Esophagus squamous epithelium (tissue), 5 donors: ENCODE measurements at places on chromosomes 11 and 22. TPM values are rescaled to one million over a fixed set of nuclear protein-coding genes. Genes with fewer than 3 reads are reported as not detected.

The SAC3D1 gene
- 19.0 TPM for total RNA-seq

The JAML gene
- total RNA-seq, result 4.3 TPM

The BBOX1 gene
- 15.0 TPM for total RNA-seq

GRCh38 chr11:122032317-122032716, 83.7 kb downstream of the BLID start:
- no peak for DNase-seq
- H3K27me3 ChIP-seq, result no peaks in the 10 kb centered on the region
- no peak overlapping the region for H3K27ac ChIP-seq
- no peak overlapping the region for H3K4me3 ChIP-seq

GRCh38 chr11:131739243-131739882, 368.9 kb downstream of the NTM start:
- no peaks in the 10 kb centered on the region for H3K27me3 ChIP-seq
- H3K4me1 ChIP-seq, result no peaks in the 10 kb centered on the region
- no peak overlapping the region for H3K4me3 ChIP-seq
- no peak for DNase-seq

- H3K4me1 ChIP-seq, result peaks cover 46% of the 10 kb centered on the region
- no peaks in the 10 kb centered on the region for H3K36me3 ChIP-seq
- no peaks in the 10 kb centered on the region for H3K27me3 ChIP-seq
- H3K27ac ChIP-seq, result peak overlapping the region; percentile 84
- no peak overlapping the region for H3K4me3 ChIP-seq
Measured at GRCh38 chr11:1881442-1882264, 10.0 kb downstream of the PRR33 start.

DNA sequence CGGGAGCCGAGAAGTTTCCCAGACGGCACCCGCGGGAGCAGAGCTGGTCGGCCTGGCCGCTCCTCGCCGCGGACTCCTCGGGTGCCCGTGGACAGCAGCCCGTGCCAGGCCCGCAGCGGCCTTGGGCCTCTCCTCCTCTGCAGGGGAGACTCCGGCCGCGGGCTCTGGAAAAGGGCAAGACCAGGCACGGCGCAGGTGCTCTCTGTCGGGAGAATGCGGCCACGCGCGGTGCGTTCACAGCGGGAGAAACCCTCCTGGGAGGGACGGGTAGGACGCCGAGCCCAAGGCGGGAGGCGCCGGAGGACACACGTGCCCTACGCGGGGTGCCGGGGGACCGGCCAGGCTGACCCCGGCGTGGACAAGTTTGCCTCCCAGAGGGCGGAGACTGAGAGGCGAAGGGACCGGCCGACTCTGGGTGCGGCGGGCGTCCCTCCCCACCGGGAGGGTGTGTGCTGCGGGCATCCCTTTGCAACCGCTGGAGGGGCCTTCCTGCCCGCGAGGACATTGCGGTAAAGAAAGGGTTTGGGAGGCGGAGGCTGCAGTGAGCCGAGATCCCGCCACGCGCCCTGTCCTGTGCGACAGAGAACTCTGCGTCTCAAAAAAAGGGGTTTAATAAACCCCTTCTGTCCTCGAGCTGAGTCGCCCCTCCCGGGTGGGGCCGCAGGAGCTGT, 2.3 kb downstream of the IFITM1 start:
- peak overlapping the region; percentile 88 for H3K27ac ChIP-seq
- peak overlapping the region; percentile 77 for H3K4me3 ChIP-seq

DNA sequence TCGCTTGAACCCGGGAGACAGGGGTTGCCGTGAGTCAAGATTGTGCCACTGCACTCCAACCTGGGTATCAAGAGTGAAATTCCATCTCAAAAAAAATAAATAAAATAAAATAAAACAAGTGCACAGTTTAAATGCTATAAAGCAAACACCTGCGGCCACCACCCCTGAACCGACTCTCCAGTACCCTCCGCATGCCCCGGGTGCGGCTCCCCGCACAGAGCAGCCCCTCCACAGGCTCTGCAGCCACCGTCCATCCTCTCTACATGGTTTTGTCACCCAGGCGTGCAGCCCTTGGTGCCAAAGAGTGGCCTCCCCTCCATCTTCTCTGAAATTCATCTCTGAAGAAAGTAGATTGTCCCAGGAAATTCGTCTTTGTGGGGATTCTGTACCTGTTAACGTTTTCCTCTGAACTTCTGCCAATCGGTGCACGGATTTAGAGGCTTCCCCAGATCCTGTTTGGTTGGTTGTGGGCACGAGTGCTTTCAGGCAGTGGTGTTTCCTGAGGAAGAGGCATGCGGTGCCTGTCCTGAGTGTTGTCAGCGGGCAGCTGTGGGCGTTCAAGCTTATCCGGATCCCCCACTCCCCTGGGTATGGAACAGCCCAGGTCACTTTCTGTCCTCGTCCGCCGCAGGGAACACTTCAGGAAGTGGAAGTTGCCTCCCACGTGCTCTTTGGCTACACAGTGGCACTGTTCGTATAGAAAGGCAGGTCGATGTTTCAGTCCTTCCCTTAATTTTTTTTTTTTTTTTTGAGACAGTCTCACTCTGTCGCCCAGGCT, 4.1 kb downstream of the MIOX start:
- peaks cover 42% of the 10 kb centered on the region for H3K27me3 ChIP-seq
- H3K4me3 ChIP-seq, result no peak overlapping the region
- no peak for DNase-seq

- no peaks in the 10 kb centered on the region for H3K27me3 ChIP-seq
- no peaks in the 10 kb centered on the region for H3K4me1 ChIP-seq
- H3K4me3 ChIP-seq, result no peak overlapping the region
- no peak for DNase-seq
Measured at GRCh38 chr11:11252403-11252802, 100.6 kb downstream of the CSNK2A3 start.

DNA sequence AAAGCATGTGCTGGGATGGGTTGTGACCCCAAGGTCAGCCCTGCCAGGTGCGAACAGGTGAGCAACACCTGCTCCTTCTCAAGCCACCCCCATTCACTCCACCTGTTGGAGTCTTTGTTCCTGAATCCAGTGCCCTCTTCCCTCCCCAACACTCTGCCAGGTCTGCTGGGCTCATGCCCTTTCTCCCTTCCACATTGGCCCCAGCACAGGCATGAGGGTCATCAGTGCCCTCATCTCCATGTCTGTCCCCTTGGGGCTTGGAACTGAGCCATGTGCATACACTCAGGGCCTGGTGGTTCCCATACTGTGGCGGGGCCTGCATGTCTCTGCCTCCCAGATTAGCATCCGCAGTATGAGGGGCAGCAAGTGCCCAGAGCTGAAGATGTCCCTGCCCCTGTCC, 19.1 kb downstream of the RFPL2 start:
- no peaks in the 10 kb centered on the region for H3K4me1 ChIP-seq
- no peaks in the 10 kb centered on the region for H3K36me3 ChIP-seq
- no peaks in the 10 kb centered on the region for H3K27me3 ChIP-seq
- H3K4me3 ChIP-seq, result no peak overlapping the region
- no peak for DNase-seq
- no peak overlapping the region for H3K27ac ChIP-seq

DNA sequence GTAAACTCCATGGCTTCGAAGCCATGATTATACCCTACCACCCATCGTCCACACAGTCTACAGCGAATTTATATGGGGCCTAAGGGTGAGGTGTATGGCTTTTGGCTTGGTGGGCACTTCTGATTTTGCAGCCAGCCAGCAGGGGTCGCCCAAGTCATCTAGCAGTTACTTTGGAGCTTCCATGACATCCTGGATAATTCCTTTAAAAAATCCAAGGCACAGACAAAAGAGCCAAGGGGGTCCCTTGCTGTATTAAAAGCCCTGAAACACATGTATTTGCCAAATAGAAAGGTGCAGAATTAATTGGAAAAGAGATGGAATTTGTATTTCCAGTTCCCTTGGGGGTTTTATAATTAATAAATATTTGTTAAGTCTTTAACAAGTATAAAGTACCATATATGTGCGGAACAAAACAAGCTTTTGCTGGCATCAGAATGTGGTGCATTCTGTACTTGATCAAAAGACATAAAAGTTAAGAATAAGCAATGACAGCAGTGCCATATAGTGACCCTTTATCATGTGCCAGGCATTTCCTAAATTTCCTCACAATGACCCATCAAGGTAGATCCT, 132.8 kb upstream of the PITPNB start:
- no peaks in the 10 kb centered on the region for H3K4me1 ChIP-seq
- no peak overlapping the region for H3K4me3 ChIP-seq
- H3K36me3 ChIP-seq, result no peaks in the 10 kb centered on the region
- H3K27me3 ChIP-seq, result no peaks in the 10 kb centered on the region
- DNase-seq, result no peak

- peaks cover 81% of the 10 kb centered on the region for H3K4me1 ChIP-seq
- peak overlapping the region; percentile 100 for H3K27ac ChIP-seq
- no peak for DNase-seq
- H3K36me3 ChIP-seq, result peaks cover 5% of the 10 kb centered on the region
- H3K4me3 ChIP-seq, result peak overlapping the region; percentile 13
Measured at GRCh38 chr22:46047841-46048595, 71.1 kb upstream of the WNT7B start.

DNA sequence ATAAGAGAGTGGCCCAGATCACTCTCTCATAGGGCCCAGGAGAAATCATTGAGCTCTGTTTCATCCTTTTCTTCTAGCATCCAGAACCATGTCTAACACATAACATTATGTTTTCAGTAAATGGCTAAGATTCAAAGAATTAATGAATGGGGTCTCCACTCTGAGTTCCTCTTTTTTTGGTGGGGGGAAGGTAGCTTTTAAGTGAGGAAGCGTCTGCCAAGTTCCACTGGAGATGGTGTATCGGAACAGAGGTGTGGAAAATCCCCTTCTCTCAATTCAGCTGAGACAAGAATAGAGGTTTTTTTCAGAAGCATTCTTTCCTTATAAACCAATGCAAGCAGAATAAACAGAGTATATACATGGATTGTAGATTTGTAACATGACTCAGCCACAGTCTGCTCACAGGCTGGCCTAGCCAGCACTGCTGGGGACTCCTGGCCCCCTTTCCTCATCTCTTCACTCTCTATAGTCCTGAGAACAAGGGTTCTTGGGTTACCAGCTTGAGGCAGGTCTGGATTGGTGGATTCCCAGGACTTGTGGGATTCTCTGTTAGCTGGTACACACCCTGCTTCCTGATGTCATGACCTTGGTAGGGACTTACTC, 97.2 kb downstream of the TRAF6 start:
- H3K27me3 ChIP-seq, result no peaks in the 10 kb centered on the region
- no peaks in the 10 kb centered on the region for H3K36me3 ChIP-seq
- DNase-seq, result no peak
- H3K4me3 ChIP-seq, result no peak overlapping the region
- H3K27ac ChIP-seq, result no peak overlapping the region

GRCh38 chr11:86141727-86142126, 72.8 kb upstream of the PICALM start:
- peak overlapping the region; percentile 12 for H3K27ac ChIP-seq
- no peak for DNase-seq
- H3K4me1 ChIP-seq, result no peaks in the 10 kb centered on the region
- no peaks in the 10 kb centered on the region for H3K27me3 ChIP-seq
- no peaks in the 10 kb centered on the region for H3K36me3 ChIP-seq
- no peak overlapping the region for H3K4me3 ChIP-seq

DNA sequence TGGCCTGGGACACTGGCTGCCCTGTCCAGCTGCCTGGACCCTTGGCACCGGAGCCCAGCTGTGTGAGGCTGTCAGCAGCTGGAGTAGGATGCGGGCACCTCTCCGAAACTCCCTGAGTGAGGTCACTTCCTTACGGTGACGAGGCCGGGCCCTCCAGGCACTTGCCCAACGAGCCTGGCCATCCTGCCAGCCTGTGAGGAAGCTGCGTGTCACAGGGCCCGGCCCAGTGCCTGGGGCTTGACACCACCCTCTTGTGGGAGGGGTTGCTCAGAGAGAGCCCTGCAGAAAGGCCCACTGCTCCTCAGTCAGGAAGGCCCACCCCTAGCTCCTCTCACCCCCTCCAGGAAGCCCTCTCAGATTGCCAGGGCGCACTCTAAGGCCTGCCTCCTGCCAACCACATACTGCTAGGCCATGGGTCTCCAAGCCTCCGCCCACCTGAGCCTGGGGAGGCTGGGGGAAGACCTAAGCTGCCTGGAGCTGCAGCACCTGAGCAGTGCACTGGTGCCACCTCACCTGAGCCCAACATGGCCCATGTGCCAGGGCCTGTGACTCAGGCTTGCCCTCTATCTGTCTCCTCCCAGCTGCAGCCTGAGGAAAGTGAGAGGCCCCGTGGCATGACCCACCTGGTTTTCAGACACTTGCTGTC, 4.3 kb upstream of the PHLDA2 start:
- H3K4me1 ChIP-seq, result peaks cover 26% of the 10 kb centered on the region
- H3K4me3 ChIP-seq, result no peak overlapping the region
- peak overlapping the region; percentile 73 for H3K27ac ChIP-seq
- no peaks in the 10 kb centered on the region for H3K36me3 ChIP-seq
- no peaks in the 10 kb centered on the region for H3K27me3 ChIP-seq

DNA sequence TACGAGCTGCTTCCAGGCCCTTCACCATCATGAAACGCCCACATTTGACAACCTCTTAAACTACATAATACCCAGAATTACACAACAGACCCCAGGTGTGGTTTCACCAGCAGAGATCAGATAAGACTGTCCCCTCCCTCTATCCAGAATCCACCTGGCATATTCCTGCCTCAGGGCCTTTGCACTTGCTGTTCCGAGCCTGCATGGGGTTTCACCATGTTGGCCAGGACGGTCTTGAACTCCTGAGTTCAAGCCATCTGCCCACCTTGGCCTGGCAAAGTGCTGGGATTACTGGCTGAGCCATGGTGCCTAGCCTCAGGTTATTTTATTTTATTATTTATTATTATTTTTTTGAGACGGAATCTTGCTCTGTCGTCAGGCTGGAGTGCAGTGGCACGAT, 73.4 kb downstream of the FBXO7 start:
- H3K36me3 ChIP-seq, result no peaks in the 10 kb centered on the region
- H3K4me1 ChIP-seq, result peaks cover 29% of the 10 kb centered on the region
- no peaks in the 10 kb centered on the region for H3K27me3 ChIP-seq
- no peak for DNase-seq
- no peak overlapping the region for H3K27ac ChIP-seq

GRCh38 chr22:45880091-45880715, 96.8 kb downstream of the WNT7B start:
- no peaks in the 10 kb centered on the region for H3K36me3 ChIP-seq
- H3K27ac ChIP-seq, result no peak overlapping the region
- peaks cover 92% of the 10 kb centered on the region for H3K27me3 ChIP-seq
- no peak for DNase-seq
- peaks cover 14% of the 10 kb centered on the region for H3K4me1 ChIP-seq
- no peak overlapping the region for H3K4me3 ChIP-seq

- no peak overlapping the region for H3K4me3 ChIP-seq
- no peak overlapping the region for H3K27ac ChIP-seq
- H3K4me1 ChIP-seq, result peaks cover 9% of the 10 kb centered on the region
- peaks cover 84% of the 10 kb centered on the region for H3K36me3 ChIP-seq
- no peaks in the 10 kb centered on the region for H3K27me3 ChIP-seq
- no peak for DNase-seq
Measured at GRCh38 chr11:86014221-86014620, 54.7 kb downstream of the PICALM start.

DNA sequence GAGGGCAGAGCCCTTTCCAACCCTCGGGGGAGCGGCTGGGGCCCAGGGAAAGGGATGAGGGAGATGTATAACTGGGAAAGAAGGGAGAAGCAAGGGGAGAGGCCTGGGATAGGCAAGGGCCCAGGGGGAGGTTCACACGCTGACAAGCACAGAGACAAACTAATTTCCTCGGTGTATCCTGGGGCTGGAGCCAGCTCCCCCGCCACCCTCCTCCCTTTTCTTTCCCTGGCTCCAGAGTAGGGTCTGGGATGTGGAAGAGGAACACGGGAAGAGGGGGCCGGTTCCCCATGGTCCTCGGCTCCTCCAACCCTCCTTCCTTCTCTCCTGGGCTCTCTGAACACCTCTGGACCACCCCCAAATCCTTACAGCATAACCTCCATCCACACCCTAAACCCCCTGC, 6.9 kb downstream of the CLCF1 start:
- peaks cover 81% of the 10 kb centered on the region for H3K4me1 ChIP-seq
- H3K36me3 ChIP-seq, result no peaks in the 10 kb centered on the region
